ENCODE measurements at places on chromosomes 5 and 9.
A peak's percentile ranks its signal among the peaks of the same experiment; 100 is the strongest.

DNA sequence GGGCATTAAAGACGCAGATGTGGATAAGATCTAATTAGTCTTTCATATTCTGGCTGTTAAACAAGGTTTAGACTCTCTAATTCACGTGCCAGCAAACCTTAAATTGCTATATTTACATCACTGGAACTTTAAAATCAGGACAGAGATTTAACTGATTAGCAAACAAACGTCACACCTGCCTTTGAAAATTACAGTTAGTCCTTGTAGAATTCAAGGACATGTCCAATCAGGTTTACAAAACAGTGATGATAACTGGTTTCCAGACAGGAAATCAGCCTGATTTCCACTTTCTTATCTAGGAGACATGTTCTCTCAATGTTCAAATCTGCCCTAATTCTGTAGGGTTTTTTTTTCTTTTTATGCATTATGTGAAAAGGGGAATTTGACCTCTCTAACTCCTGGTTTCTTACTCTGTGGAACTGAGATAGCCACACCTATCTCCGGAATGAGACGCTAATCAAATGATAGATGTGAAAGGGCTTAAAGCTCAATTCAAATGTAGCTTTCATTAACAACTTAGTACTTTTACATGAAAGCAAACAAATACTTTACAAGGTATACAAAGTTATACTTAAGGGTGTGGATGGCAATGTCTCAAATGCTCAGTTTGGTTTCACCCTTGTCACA, 26.5 kb downstream of the SPINK5 start:
- no peak for DNase-seq

- DNase-seq: no peak
Measured at GRCh38 chr5:133713751-133714150, 101.4 kb upstream of the FSTL4 start.

DNA sequence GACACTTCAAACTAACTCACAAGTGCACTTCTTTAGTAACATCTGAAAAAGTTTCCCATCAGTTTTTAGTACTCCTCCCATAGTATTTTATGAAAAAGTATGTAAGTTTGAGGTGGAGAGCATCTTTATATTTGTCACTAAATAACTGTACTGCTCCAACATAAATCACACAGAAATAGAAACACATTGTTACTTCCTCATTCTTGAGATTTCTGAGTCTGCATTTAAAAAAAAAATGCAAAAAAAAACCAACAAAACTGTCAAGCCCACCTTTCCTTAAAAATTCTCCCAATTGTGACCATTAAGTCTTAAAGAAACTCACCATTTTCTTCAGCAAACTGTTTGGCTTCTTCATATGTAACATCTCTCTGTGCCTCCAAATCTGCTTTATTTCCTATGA, 18.7 kb downstream of the RAB14 start:
- DNase-seq: no peak

DNA sequence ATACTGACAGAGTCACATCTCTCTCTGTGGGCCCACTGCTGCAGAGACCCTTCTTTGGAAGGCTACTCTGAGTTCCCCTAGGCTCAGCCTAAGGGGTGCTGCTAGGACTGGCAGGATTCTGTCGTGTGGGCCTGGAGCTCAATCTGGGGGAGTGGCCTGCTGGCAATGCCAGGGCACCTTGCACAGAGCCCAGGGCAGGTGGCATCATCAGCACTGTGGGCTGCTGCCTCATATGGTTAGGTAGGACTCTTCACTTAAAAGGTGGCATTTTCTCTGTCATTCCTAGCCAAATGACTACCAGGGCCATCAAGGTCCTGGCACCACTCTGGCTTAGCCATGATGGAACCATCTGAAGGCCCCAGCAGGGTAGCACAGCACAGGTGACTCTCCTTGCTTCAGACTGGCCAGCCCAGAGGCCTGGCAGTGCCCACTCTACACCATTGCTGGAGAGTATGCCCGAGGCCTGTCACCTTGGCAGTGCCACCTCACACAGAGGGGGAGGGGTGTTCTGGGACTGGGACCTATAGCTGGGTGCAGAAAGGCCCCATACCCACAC, 21.9 kb downstream of the PITX1 start:
- DNase-seq: no peak

- DNase-seq: peak; percentile 76
Measured at GRCh38 chr5:18465833-18466681, 831.8 kb downstream of the TAF11L14 start.

- no peak for DNase-seq
Measured at GRCh38 chr9:34662526-34663302, at the start of gene CCL27. Gene CCL27 (minus strand): TSS chr9:34662657. CDS start chr9:34662633, 24 bp downstream.

DNA sequence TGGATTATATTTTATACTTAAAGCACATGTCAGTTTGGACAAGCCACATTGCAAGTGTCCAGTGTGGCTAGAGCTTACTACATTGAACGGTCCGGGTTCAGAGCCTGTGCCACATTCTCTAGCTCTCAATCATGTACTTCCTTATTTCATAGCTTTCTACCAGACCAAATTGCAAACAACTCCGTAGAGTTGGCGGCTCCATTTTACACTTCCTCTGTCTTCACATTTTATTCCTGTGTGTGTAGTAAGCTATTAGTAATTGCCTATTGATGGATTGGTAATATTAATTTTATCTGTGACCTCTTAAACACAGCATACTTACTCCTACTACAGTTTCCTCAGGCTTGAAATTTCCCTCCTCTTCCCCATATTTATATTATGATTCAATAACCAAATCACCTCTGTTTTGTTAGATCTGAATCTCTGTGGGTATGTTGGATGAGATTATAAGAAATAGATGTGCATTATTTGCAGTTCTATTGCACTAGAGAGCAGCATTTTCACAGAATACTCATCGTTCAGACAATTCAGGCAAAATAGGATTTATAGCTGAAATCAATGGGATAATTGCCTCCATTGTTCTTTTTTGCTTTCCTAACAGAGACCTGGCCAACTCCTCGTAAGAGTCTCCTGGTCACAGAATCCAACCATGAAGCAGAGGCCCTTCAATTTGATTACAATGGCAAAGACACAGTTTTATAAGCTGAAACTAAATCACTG, 29.0 kb upstream of the C9orf72 start:
- no peak for DNase-seq

DNA sequence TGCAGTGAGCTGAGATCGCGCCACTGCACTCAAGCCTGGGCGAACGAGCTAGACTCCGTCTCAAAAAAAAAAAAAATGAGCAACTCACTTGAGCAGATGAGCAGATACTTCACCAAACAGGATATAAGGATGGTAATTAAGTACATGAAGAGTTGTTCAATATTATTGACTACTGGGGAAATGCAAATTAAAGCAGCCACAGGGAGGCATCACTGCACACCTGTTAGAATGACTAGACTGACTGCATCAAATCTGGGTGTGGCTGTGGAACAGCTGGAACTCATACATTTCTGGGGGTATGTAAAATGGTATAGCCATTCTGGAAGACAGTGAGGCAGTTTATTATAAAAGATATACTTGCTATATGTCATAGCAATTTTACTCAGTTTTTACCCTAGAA, 93.0 kb downstream of the WNK2 start:
- DNase-seq: no peak

GRCh38 chr9:129068990-129069861, 11.7 kb upstream of the DOLPP1 start:
- peak; percentile 16 for DNase-seq

DNA sequence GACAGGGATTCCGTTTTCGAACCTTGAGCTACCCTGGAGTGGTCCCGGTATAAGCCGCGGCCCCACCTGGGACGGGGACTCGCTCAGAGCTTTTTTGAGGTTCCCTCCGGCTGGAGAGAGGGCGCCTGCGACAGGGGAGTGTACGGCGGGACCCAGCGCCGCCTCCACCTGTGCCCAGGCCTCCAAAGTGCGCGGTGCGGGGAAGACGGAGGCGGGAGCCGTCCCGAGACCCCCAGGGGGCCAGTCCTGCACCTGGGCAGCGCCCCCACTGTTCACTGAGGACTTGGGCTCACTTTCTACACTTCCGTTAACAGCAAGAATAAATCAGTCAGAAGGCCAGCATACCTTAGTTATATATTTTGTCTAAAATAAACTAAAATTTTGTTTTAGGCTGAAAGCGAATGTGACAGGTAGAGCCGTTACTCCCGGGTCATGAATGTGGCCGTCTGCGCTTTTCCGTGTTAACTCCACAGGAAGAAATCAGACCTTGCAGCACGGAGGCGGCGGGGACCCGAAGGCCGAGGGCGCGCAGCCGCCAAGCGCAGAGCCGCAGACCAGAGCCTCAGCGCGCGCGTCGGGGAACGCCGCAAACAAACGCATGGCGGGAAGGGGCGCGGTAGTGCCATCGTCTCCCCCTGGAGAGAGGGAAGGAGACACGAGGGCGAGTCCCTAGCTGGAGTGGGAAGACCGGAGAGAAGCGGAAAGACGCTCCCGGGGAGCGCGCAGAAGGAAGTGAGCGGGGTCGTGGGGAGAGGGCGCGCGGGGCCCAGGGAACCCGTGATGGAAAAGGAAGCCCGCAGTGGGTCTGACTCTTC, 14.1 kb downstream of the TRIM7 start:
- DNase-seq: peak; percentile 54

- no peak for DNase-seq
Measured at GRCh38 chr5:176144508-176144907, 93.7 kb upstream of the SIMC1 start.

DNA sequence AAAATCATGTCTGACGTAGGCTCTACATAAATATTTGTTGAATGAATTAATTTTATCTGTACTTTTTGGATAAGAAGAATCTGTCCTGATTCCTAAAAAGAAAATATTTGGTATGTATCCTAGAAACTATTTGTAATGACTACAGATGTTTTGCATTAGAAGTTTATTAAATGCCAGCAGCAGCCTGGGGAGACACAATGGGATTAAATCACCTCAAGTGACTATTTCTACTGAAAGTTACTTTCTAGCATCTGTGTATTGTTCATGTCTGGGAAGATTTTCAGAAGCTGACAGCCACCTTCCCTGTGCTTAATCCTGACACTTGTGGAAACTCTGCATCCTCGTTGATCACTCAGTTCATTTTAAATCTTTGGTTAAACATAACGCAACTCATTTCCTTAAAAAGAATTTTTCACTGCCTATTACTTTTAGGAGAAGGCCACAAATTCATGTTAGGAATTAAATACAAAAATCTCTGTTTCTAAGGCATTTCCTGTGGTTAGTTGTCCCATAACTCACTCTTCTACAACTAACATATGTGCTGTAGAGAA, 209.3 kb upstream of the PPP1R2B start:
- DNase-seq: no peak

DNA sequence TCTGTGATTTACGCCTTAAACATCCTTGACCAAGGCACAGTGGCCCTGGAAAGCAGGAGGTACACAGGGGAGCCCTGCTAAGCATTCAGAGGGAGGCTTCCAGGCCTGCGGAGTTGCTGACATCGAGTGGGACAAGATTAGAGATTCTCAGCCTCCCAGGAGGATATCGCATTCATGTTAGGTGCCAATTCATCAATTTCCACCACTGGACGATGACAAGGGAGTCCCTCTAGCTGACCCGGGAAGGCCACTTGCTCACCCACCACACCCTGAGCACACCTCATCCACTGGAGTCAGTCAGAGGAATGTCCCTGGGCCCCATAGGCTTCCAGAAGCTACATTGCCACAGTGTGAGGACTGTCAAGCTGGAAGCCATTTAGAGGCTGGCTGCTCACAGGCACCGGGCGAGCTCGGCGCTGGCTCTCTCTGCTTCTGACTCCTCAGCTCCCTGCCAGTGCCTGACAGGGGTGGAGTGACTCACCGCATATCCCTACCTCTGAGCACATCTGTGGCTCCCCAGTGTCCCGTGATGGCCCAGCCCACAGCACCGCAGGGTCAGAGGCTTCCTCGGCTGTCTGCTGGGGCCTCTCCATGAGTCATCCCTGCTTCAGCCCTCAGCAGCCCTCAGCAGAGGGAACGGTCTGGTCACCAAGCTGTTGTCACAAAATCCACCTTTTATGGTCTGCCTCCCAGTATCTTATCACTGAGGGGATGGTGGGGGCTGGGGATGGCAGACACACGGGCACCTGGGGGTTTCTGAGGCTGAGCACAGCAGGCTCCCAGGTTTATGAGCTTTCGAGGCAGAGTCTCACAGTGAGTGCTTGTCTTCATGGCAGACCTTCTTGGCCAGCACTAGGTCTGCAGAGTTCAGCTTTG, 117.5 kb downstream of the ZNF608 start:
- DNase-seq: no peak

DNA sequence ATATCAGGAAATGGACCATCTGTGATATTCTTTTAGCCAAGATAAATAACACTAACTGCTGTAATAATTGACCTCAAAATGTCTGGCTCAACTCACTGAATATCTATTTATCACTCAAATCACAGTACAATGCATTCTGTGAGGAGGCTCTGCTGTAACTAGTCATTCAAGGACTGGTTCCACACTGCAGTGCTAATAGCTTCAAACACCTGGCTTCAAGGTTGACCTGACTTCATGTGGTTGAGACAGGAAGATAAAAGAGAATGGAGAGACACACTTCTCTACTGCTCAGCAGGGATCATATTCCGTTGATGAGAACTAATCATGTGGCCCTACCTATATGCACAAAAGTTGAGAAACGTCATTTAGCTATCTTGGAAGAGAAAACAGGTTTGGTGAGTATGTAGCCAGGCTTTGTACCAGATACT, 3.4 kb upstream of the RHOBTB3 start:
- no peak for DNase-seq

GRCh38 chr5:119435436-119436132, 16.7 kb upstream of the HSD17B4 start:
- DNase-seq: peak; percentile 89

GRCh38 chr9:135329571-135330306, 149.8 kb upstream of the PPP1R26 start:
- DNase-seq: no peak

GRCh38 chr5:147567917-147568598, 58.2 kb upstream of the DPYSL3 start:
- no peak for DNase-seq

GRCh38 chr5:76404223-76405211, 1.4 kb downstream of the IQGAP2 start:
- no peak for DNase-seq

- DNase-seq: no peak
Measured at GRCh38 chr5:144429405-144429804, 258.7 kb downstream of the KCTD16 start.

GRCh38 chr9:119968836-119969707, 599.8 kb upstream of the BRINP1 start:
- peak; percentile 78 for DNase-seq

DNA sequence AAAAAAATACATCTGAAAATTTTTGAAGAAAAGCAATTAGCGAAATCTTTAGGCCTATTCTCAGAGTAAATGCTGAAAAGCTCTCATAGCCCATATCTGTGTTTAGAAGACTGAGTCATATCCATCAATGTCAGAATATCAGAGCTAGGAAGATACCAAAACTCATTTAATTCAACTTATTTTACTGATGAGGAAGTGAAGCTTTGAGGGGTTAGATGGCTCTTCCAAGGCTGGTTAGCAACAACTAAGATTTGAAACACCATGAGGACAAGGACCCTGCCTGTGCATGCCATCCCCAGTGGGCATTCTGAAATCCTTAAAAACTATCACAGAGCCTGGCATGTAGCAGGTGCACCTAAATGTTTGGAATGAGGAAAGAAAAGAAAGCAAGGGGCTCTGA, 2.5 kb downstream of the FREM1 start:
- no peak for DNase-seq

GRCh38 chr5:127961006-127961762, 122.4 kb upstream of the SLC12A2 start:
- no peak for DNase-seq

GRCh38 chr9:91841591-91841990, 108.4 kb downstream of the ROR2 start:
- DNase-seq: no peak
